ENCODE measurements at places on chromosomes 11 and 22.

DNA sequence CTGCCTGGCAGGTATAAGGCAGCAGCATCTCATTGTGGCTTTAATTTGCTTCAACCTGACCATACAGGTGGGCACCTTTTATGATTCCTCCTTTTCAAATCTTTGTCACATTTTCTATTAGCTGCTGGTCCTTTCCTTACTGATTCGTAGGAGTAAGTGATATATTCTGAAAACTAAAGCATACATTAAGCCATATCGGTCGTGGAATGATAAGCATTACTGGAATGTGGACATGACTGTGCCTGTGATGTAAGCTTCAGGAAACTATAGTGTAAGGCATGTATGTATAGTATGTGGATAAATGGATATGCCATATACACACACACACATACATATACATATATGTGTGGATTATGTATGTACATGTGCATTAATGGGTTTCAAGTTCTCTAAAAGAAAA, 20.8 kb downstream of the YPEL1 start:
- no peak for DNase-seq

DNA sequence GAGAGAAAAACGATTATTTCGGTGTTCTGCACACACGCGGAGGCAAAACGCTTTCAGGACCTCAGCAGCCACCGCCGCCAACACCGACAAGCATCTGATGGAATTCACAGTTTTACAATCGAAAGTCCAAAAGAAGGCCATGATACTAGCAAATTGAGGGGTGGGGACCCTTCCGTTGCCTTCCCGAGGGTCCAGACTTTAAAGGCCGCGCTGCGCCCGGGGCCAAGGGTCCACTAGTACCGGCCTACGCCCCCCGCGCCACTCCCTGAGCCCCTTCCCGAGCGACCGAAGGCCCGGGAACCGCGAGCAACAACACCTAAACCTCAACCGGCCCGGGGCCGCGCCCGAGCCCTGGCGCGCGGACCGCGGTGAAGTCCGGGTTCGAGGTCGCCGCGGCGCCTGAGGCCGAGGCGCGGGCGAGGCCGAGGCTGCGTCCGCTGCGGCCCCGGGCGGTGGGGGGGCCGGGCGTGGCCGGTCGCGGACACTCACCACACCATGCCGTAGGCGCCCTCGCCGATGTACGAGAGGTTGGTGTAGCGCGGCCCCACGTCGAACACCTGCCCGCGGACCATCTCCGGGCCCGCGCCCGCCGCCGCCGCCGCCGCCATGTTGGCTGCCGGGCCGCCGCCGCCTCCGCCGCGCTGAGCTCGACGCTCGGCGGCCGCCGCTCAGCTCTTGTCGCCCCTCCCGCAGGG, 465 bp downstream of the MAPK1 start:
- DNase-seq, result no peak

- no peak for DNase-seq
These were observed 45.3 kb downstream of the RTL6 start for GRCh38 chr22:44452531-44453420.

DNA sequence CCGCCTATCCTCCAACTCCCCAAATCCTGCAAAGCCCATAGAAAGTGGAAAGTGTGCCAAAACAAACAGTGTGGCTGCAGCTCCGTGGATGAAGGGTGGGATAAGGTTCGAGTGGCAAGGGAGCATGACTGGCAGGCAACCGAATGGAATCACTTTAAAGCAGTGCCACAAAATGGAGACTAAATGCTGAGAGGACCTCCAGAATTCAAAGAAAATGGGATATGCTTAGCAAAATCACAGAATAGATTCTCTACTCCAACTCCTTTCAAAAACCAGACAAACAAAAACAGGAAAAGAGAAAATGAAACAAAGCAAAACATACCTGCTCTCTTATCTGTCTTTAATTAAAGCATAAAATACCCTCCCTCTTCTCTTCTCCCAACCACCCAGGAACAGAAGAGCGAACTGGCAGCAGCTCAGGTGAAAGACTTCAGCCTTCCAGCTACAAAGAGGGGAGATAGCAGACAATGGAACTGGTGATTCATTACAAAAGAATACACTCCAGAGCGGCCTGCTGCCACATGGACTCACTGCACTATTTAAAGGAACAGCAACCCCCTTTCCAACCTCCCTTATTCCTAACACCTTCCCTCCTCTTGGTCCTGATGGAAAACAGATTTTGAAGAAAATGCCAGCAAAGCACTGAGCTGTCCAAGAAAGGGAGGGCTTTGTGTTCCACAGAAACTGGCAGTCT, 118.5 kb downstream of the APOL5 start:
- no peak for DNase-seq

DNA sequence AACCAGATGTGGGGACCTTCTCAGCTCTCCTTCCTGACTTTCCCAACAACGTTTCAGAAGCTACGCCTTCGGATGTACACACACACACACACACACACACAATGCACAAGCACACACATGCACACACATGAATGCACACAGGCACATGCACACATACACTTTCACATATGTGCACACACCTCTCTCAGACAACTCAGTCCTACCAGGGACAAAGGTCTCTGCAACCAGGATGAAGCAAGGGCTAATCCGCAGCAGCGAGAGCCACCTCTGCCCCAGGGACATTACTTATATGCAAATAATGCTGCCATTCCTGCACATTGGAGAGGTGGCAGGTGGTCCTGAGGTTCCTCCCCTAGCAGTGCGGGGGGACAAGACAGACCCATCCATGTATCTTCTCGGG, 27.4 kb upstream of the LINC01488 start:
- DNase-seq, result no peak

DNA sequence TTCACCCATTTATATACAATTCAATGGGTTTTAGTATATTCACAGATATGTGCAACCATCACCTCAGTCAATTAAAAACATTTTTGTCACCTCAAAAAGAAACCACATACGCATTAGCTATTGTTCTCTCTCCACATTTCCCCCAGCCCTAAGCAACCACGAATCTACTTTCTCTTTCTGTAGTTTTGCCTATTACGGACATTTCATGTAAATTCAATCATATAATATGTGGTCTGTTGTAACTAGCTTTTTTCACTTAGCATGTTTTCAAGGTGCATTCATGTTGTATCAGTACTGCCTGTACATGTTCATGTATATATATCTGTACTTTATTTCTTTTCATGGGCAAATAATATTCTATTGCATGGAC, 104.7 kb upstream of the RRM1 start:
- DNase-seq, result no peak

DNA sequence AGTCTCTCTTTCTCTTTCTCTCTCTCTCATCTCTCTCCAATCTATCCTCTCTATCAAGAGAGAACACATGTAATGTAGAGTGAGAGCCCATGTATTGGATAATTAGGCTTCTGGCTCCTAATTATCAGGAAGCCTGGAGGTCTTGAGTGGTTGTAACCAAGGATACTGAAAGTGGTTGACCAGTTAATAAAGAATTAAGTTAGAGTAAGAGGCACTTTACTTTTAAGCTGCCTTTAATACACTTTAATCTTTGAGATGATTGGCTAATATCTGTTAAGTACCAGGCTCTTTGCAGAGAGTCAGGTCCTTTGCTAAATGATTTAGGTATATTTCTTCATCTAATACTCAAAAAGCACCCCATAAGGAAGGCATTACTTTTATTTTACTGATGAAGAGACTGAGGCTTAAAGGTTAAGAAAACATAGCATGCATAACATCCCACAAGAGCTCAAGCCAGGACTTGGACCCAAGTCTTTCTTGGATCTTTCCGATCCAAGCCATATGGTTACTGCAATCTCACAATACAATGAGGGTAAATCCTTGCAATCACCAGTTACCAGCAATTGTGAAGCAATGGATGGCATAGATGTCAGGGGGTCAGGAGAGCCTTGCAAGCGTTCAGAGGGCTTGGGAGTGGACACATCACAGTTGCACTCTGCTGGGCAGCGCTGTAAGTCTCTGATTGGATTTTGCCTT, 22.1 kb downstream of the CD44 start:
- DNase-seq, result no peak
